ENCODE measurements at places on chromosomes 4 and X. TPM values are rescaled to one million over a fixed set of nuclear protein-coding genes. Genes with fewer than 3 reads are reported as not detected.

XAGE2 gene
- 4.8 TPM for total RNA-seq

ASB5 gene
- 0.40 TPM for total RNA-seq

PUDP gene
- 24.5 TPM for total RNA-seq

TMEM144 gene
- total RNA-seq: 17.3 TPM

IRAK1 gene
- total RNA-seq: 153 TPM

PDE5A gene
- 121 TPM for total RNA-seq

CT47A7 gene
- not detected for total RNA-seq

DOK7 gene
- 0.63 TPM for total RNA-seq

PGAM4 gene
- not detected for total RNA-seq

RIBC1 gene
- 12.7 TPM for total RNA-seq

FANCB gene
- 8.0 TPM for total RNA-seq

MAGED4 gene
- total RNA-seq: 0.55 TPM

SLITRK2 gene
- total RNA-seq: 1.2 TPM

SAGE1 gene
- total RNA-seq: not detected

RPS6KA6 gene
- total RNA-seq: 7.1 TPM

F8A3 gene
- 6.0 TPM for total RNA-seq

ZAR1 gene
- total RNA-seq: not detected

NLGN3 gene
- total RNA-seq: 1.5 TPM

NPY2R gene
- 0.65 TPM for total RNA-seq

PABPC1L2B gene
- not detected for total RNA-seq

GK gene
- total RNA-seq: 31.2 TPM

IL2RG gene
- total RNA-seq: 25.8 TPM

PAGE1 gene
- not detected for total RNA-seq

ANKRD37 gene
- total RNA-seq: 11.0 TPM

CTAG1A gene
- not detected for total RNA-seq

MAGEE1 gene
- total RNA-seq: 2.4 TPM

GYPB gene
- 0.64 TPM for total RNA-seq
